T-helper 17 cell (primary cell): ENCODE measurements at places on chromosomes 1 and 21. TPM values are rescaled to one million over a fixed set of nuclear protein-coding genes. Genes with fewer than 3 reads are reported as not detected.

The CFAP57 gene
- not detected for total RNA-seq

The TMPRSS15 gene
- total RNA-seq, result not detected

The FCRL1 gene
- total RNA-seq, result 22.4 TPM

The LAMTOR5 gene
- total RNA-seq, result 79.1 TPM

The KIF2C gene
- 1.4 TPM for total RNA-seq

The ZBTB40 gene
- 34.5 TPM for total RNA-seq

The HCRTR1 gene
- total RNA-seq, result not detected

The USP21 gene
- 35.9 TPM for total RNA-seq

The LCE1B gene
- not detected for total RNA-seq
